NCI-H1105 treated with DMSO at 0.1 percent for 48 hours (cell line): ENCODE measurements at places on chromosomes 11 and 22.

DNA sequence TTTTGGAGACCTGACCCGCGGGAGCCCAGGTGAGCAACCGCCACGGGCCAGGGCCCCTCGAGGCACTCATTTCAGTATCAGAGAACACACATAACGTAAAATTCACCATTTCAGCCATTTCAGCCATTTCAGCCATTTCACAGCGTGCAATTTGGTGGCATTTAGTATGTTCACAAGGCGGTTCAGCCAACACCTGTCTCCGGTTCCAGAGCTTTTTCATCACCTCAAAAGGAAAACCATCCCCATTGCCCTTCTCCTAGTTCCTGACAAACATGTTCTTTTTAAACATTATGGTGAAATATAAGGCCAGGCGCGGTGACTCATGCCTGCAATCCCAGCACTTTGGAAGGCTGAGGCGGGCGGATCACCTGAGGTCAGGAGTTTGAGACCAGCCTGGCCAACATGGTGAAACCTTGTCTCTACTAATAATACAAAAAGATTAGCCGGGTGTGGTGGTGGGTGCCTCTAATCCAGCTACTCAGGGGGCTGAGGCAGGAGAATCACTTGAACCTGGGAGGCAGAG lies 119.3 kb downstream of the KCNQ1 start:
- no peak for DNase-seq

DNA sequence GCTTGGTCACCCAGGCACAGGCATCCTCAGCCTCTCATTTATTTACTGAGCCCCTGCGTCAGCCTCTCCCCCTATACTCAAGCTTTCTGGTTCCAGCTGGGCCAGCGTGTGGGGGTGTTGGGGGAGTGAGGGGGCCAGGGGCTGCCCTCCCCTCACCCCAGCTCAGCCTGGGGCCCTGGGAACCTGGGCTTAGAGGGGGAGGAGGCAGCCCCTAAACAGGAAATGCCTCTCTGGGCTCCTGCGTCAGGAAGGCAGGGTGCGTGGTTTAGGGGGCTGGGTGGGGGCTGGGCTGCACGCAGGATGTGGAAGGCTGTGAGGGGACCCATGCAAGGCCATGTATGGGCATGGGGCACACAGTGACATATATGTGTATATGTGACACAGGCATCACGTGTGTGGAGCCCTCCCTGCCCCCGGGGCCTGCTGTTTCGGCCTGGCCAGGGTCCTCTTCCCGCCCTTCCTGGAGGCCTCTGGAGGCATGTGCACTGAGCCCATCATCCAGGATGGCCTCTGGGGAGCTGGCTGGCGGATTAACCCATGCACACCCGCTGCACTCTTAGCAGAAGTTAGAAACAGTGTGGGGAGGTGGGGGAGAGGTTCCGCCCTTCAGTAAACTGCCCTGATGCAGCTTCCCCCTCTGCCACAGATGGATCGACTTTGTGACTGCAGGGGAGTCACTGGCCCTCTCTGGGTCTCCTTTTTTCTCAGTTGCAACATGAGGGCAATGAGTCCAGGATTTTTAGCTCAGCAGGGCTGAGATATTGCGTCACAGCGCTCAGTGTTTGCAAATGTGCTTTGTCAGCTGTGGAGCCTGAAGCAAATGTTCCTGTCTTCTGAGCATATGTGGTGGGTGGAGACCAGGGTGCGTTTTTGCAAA lies 1.1 kb upstream of the CD248 start:
- DNase-seq, result no peak

GRCh38 chr22:45422237-45422983 lies 8.9 kb downstream of the RIBC2 start:
- DNase-seq, result no peak

DNA sequence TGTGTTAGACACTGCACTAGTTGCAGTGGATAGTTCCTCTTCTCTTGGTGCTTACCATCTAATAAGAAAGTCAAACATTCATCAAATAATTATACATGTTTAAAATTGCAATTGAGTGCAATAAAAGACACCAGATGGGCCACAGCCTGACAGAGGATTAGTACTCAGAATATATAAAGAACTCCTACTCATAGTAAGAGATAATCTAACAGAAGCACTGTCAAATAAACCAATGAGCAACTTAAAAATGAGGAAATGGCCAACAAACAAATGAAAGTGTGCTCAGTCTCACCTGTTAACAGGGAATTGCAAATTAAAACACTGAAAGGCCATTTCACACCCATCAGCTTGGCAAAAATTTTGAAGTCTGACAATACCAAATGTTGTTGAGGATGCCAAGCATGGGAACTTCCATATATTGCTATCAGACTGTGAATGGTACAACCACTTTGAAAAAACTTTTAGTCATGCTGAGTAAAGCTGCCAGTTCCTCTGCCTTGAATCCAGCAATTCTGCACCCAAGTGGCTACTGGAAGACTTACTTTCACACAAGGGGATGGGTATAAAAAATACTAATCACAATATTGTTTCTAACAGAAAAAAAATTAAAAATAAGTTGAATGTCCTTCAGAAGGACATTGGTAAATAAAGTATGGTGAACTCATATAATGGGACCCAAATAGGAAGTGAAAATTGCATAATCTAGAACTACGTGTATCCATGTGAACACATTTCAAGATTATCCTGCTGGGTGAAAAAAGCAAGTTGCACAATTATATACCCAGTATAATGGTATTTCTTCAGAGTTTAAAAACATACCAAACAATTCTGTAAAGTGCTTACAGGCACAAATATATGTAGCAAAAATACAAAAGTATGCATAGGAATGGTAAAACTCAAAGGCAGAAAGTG lies 41.4 kb upstream of the CREB3L1 start:
- no peak for DNase-seq

GRCh38 chr11:112582366-112582765 lies 321.7 kb upstream of the PLET1 start:
- no peak for DNase-seq
